ENCODE measurements at places on chromosomes 4 and X.

DNA sequence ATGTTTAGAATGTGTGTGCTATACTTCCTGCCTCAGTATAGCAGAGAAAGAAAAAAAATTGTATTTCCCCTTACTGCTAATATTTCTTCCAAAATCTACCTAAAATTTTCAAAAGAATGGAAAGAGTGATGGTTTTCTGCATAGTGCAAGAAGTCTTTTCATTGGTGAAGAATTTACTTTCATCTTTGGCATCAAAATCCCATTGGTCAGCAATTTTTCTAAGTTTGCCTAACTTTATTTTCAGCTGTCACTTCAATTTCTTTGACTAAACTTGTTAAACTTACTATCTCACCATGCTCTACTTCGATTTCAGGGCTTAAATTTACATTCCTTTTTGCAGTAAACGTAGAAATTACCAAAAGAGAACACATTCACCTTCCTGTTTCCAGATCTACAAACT, 44.5 kb upstream of the MAGEB2 start:
- DNase-seq: no peak

GRCh38 chr4:44448521-44449461, at the start of gene KCTD8:
Gene KCTD8 (minus strand): TSS chr4:44448809.
- peak; percentile 61 for DNase-seq

DNA sequence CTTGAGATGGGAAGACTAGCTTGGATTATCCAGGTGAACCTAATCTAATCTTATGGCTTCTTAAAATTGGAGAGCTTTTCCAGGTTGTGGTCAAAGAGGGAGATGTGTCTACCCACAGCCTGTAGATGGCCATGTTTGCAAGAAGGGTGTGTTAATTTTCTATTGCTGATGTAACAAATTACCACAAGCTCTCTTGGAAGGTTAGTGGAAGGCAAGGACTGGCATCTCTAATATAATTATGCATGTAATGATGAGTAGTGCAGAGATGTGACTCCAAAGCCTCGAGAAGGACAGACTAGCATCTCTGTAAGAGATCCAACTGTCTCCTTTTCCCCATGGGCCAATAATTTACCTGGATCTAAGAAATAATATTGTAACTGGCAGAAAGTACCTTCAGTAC, 3.2 kb upstream of the ADH1B start:
- DNase-seq: peak; percentile 41

DNA sequence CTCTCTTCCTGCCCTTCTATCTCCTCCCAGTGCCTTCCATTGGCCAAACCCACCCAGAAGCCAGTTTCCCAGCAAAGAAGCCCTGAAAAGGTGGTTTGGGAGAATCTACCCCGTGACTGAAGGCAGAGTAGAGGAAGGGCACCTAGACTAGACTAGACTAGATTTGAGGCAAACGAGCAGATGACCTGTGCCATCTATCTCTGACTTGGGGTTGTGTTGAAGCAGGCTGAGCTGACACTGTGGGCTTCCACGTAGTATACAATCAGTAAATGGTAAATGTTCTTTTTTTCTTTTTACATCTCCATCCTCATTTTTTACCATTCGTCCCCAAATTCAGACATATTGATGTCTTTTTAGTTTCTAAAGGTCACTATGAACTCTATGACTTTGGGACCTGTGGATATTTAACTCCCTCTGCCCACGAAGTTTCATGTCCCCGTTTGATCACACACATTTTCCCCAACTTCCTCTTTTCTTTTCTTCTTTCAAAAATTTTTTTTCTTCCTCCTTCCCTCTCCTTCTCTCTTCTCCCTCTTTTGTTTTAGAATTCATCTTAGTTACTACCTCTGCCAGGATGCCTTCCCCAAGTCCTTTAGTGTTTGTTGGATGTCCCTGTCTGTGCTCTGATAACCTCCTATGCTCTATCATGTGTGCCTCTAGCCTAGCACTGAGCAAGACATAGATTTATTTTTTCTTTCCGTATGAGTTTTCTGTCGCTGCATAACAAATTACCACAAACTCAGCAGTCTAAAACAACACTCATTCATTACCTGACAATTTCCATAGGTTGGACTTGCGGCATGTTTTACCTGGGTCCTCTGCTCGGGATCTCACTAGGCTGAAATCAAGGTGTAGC, 6.2 kb upstream of the AFF1 start:
- no peak for DNase-seq

GRCh38 chrX:29422034-29422433, 793.3 kb upstream of the MAGEB2 start:
- DNase-seq: no peak

- DNase-seq: peak; percentile 50
These were observed 24.8 kb upstream of the UXT start for GRCh38 chrX:47683829-47684205.

GRCh38 chr4:138892483-138893407, 122.8 kb upstream of the NOCT start:
- DNase-seq: peak; percentile 6

GRCh38 chr4:20279381-20279780, 27.7 kb downstream of the SLIT2 start:
- DNase-seq: peak; percentile 62

DNA sequence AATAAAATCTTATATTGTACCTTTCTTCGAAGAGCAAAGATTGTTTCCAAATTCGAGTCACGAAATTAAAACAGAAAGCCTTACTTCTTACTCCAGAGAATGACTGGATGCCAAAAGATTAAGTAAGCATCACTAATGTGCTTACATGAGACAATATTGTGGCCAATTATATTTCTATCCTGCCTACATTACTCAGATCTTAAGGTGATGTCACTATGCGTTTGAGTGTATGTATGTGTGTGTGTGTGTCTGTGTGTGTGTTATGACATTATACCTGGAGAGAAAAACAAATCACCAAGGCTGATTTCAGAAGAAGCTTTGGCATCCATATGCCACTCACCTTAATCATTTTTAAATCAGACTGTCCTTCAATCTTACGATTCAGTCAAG, 556.3 kb downstream of the PPARGC1A start:
- peak; percentile 54 for DNase-seq

DNA sequence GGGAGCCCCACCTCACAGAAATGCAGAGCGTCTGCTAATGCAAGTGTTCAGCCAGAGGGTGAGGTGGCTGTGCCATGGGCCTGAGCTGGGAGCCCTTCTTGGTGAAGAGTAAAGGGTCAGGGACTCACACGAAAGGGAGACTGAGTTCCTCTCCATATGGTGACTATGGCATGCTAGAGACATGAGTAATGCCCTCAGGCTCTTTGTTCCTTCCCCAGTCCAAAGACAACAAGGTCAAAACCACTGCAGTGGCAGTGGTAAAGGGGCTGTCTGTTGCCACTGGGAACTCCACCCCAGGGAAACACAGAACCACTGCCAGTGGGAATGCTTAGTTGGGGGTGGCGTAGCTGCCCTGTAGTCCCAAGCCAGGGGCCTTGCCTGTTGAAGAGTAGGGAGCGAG, 22.4 kb downstream of the RAB40AL start:
- peak; percentile 47 for DNase-seq

- no peak for DNase-seq
These were observed 477.2 kb upstream of the INTU start for GRCh38 chr4:127155555-127155954.

DNA sequence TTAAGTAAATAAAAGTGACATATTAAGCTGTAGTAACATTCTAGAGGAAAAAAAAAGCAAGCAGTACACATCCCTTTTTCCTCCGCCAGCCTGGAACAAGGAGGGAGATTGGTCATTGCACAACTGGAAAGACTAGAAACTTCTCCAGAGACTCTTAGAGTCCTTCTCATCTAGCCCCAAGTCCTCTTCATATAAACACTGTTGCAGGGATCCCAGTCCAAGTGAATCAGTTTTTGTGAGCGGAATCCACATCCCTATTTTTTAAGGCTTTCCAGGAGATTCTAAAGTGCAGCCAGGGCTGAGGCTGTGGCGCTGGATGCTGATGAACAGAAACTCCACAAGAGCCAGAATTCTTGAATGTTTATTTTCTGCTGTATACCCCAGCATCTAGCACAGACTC, 23.8 kb downstream of the REELD1 start:
- DNase-seq: no peak

DNA sequence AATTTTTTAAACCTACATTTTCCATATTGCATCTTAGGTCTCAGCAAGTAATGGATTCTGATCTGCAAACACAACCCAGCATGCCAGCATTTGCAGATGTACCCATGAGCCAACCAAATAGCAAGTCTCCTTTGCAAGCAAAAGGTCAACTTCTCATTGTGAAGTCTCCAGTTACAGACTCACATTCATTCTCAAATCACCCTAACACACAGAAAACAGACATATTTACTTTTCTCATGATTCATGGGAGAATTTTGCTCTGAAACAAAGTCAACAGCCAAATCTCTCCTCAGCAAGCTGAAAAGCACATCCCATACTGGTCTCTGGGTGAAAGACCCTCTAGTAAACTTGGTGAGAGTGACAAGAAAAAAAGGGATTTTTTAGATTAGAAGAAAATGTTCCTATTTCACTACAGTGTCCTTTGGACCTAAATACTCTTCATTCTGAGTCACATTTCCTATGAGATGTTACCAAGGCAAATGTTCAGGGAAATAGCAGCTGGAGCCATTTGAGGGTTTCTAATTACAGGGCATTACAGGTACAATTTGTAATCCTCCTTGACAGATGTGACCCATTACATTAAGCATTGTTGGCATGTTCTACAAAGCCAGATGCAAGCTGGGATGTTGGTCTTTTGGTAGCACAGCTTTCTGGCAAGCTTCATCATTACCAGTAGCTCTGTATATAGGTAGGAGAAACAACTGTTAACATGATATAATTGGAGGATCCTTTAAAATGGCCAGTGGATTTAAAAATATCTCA, 383.3 kb downstream of the SMARCA1 start:
- no peak for DNase-seq

GRCh38 chr4:9925750-9926439, 95.4 kb downstream of the SLC2A9 start:
- no peak for DNase-seq

- DNase-seq: no peak
These were observed 113.3 kb upstream of the SHISA3 start for GRCh38 chr4:42284030-42284429.

DNA sequence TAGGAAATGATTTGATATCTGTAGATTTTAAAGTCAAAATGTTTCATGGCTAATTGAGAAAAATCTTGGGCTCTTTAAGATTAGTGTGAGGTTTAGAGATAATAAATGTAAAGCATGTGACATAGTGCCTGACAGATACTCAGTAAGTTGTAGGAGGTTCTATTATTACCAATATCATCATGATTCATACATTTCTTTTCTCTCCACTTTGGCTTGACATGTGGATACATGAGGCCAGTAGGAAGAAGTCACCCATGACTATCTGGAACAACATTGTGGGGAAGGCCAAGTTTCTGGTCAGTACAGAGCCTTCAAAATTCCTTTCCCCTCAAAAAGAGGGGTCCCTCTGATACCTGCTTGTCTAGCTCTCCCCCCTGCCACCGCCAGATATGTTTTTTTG, 91.2 kb upstream of the SORBS2 start:
- DNase-seq: no peak

DNA sequence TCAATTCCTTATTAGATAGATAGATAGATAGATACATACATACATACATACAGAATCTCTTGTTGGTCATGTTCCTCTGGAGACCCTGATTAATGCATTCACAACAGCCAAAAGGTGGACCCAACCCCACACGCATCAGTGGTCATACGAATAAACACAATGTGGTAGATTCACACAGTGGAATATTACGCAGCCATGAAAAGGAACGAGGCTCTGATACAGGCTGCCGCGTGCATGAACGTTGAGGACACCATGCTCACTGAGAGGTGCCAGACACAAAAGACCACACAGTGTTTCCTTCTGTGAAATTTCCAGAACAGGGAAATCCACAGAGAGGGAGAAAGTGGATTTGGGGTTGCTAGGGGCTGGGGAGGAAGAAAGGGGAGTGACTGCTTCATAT, 136.7 kb downstream of the CRLF2 start:
- DNase-seq: no peak

- DNase-seq: no peak
These were observed 13.3 kb downstream of the OPHN1 start for GRCh38 chrX:68419975-68420374.

- DNase-seq: no peak
These were observed 497.5 kb downstream of the INPP4B start for GRCh38 chr4:142348613-142349021.

- DNase-seq: no peak
These were observed 495.0 kb upstream of the SLIT2 start for GRCh38 chr4:19756661-19757060.

Measured in fibroblast of mammary gland (primary cell).